ENCODE measurements at places on chromosomes 7 and 10.

DNA sequence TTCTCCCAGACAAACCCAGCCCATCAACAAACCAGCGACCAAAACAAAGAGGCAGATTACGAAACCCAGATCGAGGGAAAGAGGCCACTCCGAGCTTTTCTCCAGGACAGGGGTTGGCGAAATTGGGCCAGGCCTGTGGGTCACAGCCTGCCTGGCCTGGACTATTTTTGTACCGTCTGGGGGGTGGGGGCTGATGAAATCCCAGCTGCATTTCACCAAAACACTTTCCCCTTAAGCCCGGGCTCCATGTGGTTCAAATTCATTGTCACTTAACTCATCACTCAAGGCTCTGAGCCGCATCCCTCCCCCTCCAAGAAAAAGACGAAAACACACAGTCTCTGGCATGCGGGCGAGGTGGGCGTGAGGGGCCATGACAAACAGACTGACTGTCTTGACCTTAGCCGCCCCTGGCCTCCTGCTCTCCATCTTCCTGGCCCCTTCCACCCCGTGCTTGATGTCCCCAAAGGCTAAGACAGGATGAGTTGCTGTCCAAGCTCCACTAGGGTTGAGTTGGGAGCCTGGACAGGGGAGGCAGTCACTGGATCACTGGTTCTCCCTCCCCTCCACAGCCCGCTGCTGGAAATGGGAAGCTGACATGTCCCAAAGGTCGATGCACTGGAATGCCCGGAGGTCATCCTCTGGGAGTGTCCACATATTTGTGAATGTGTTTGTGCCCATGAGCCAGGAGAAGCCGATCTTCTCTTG lies 19.2 kb downstream of the TMEM270 start:
- no peak for DNase-seq

DNA sequence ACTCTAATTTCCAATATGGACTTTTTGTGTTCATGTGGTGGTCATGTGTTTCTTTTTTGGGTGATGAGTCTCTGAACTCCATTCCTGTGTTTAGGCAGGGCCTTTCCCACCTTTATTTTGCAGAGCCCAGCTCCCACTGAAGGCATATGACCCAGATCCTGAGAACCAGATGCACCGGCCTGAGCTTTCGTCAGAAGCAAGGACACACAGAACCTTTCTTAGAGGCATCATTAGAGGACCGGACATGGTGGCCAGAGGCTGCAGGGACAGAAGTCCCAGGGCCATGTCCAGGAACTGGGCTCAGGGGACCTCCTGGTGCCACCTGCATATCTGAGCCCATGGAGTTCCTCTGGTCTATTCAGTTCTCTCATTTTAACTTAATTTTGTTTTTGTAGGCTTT lies 200.9 kb upstream of the ZNF32 start:
- DNase-seq = no peak

DNA sequence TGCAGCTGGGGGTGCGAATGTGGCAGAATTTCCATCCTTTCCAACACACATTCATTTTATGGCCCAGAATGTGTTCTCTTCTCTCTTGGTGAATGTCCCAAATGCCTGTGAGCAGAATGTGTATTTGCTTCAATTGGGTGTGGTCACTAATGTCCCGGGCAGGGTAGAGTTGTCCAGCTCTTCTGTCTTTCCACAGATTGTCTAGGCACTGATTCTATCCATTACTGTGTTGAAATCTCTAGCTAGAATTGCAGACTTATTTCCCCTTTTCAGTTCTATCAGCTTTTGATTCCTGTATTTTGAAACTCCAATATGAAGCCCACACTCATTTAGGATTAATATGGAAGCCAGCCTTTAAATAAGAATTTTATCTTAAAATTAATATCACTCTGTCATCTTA lies 14.0 kb upstream of the AKR1E2 start:
- DNase-seq = no peak

DNA sequence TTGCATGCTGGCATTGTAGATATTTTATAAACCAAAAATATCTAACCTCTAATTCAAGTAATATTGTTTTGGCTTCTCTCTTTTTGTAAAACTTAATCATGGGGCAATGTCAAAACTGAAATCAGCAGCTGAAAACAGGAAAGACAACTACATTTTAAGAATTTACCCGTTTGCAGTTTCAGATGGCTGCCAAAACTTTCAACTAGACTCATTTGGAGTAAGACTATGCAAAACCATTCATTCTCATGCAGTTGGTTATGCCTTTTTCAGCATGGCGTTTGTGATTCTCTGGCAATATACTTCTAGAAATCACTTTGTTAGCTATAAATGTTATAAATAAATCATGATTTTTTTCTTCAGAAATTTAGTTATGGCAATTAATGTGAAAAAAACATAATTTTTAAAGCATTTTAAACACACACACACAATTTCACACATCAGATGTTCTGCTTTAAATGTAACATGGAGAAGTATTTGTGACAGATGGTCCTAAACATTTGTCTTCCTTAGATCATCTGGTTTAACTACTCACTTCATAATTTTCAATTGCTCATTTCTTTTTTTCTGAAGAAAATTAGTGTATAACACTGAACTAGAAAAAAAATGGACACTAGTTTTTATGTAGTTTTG lies 116.4 kb downstream of the ITGB8 start:
- DNase-seq = no peak

DNA sequence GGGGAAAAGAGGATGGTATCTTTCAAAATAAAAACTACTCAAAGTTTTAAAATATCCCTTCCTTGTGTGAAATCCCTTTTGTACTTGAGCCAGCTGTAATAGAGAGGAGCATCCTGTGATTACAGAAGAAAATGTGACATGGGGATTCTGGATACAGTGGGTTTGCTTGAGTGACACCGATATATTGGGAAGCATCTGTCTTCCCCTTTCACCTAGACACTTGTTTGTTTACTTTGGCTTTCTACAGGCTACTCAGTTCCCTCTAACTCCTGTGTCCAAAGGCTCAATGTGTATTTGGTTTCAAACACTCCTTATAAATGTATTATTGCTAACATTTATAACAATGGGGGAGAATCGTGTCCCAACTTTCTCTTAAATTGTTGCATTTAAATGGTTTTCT lies 24.4 kb downstream of the CPED1 start:
- no peak for DNase-seq

GRCh38 chr7:123916240-123916724 lies 8.8 kb upstream of the SPAM1 start:
- peak; percentile 20 for DNase-seq

DNA sequence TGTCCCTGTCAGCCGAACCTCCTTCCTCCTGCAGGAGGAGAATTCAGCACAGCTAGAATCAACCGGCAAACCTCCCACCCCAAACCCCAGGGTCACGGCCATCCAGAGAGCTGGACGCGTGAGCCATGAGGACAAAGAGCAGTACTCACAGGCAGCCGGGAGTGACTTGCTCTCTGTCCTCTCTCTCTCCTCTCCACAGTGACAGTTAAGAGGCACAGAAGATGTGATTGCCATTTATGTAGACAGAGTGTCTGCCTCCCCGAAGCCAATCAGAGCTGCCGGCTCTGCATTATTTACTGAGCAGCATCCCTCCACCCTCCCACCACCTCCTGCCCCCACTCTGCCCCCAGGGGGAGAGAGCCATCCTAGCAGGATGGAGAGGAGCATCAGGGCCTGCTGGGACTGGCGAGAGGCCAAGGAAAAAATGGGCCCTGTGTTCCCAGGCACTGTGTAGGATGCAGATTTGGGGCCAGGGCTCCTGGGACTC lies 4.3 kb downstream of the DDC start:
- DNase-seq = no peak

DNA sequence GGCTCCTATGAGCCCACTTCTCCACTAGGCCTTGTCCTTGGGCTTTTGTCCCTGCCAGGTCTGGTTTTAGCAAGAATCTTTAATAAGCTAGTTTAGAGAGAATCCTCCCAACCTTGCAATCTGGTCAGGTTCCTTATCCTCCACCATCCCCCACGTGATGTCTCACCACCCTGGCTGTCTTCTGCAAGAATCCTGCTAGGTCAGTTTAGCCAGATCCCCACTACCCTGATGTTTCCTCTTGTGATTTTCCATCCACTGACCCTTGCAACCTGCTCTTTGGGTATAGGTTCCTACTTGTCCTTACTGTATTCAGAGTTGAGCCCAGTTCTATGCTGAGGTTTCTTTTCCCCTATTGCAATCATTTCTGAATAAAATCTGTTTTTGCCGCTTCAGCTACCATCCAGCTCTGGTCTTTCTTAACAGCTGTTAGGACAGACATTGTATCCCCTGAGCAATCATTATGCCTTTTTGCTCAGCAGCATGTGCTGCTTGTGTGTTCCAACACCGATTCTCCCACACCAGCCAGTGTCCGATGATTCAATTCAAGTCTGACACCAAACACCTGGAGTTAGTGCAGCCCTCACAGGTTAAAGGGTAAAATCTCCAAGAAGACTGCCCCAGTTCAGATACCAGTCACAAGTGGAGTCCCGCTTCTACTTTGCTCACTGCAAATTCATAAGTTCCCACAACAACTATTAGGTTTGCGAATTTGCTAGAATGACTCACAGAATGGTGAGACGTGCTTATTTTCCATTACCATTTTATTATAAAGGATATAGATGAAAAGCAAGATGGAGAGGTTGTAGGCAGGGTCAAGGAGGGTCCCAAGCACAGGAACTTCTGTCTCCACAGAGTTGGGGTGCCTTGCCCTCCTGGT lies 62.2 kb upstream of the ADCY1 start:
- no peak for DNase-seq

- DNase-seq = no peak
These were observed 108.3 kb downstream of the UPF2 start for GRCh38 chr10:11934262-11934661.

DNA sequence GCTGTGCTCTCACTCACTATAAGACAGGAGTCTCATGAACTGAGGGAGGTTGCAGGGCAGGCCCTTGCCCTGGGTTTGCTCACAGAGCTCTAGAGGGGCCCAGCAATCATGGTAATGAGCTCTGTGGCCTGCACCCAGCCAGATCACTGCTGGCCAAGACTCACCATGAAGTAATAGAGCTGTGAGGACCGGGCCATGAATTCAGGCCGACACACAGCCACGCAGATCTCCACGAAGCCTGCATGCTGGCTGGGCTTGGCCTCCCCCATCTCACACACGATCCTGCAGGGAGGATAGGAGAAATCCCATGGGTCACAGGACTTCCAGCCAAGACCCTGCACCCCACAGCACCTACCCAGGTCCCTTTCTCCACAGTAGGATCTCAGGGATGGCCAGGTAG lies 382.4 kb downstream of the PLXNA4 start:
- DNase-seq = no peak

DNA sequence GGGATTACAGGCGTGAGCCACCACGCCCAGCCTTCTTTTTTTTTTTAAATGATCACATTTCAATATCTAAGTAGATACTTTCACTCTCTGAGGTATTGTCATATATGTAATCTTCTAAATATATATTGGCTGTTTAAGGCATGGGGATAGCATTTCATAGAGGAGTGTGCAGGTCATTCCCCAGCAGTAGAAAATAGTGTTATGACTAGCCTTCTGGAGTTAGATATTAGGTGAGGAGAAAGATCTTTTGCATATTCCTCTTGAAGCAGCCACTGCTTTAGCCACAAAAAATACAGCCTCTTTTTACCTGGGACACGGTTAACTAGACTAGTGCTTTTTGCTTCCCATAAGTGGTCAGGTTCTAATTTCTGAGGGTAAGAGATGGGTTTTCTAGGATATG lies 28.9 kb downstream of the ADD3 start:
- no peak for DNase-seq

DNA sequence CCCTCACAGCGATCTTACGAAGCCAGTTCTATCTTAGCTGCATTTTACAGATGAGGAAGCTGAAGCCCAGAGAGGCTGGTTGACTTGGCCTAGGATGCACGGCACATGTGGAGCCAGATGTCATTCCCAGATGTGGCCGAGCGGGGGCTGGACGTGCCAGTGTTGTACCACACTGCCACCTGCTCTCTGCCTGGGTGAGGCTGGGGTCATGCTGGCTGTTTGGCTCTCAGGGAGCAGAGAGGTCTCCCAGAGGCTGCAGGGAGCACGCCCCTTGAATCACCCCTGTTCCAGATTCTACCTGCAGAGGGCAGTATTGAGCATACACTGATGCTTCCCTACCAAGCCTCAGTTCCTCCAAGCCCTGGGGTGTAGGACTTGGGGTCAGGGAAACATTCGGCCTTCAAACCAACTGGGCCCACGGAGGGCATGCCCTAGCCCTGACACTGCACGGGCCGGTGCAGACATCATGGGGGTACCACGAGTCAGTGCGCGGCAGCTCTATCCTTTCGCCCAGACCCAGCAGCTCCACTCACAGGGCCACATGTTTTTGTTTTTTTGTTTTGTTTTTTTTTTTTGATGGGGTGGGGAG lies 3.8 kb upstream of the GTF2IRD1 start:
- DNase-seq = peak; percentile 49

GRCh38 chr10:128152741-128153580 lies 26.7 kb upstream of the MKI67 start:
- DNase-seq = no peak

DNA sequence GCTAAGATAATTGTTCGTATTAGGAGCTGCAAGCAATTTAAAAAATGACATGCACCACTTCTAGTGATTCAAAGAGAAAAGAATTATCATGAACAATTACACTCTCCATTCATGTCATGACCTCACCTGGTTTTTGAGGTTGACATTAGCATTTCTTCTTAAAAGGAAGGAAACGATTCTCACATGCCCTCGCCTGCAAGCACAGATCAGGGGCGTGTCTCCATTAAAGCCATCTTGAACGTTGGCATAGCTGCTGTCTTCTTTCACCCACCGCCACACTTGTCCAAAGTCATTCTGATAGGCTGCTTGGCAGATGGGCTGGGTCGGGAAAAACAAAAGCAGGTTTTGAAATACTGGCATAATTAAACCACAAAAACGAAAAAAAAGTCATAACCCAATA lies 19.9 kb downstream of the ANKRD22 start:
- no peak for DNase-seq

GRCh38 chr7:81499262-81500116 lies 270.4 kb downstream of the HGF start:
- DNase-seq = peak; percentile 88

DNA sequence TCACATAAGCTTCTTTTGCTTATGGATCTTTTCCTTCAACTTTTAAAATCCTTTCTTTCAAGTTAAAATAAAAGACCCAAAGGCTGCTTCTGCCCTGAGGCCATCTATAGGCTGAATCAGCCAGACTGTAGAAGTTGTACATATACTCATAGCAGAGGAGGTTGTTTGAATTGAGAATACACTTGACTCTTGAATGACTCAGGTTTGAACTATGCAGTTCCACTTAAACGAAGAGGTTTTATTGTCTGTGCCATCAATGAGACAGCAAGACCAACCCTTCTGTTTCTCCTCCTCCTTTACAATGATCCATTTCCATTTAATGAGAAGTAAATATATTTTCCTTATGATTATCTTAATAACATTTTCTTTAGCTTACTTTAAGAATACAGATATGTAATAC lies 5.8 kb downstream of the ZNF365 start:
- DNase-seq = peak; percentile 56

DNA sequence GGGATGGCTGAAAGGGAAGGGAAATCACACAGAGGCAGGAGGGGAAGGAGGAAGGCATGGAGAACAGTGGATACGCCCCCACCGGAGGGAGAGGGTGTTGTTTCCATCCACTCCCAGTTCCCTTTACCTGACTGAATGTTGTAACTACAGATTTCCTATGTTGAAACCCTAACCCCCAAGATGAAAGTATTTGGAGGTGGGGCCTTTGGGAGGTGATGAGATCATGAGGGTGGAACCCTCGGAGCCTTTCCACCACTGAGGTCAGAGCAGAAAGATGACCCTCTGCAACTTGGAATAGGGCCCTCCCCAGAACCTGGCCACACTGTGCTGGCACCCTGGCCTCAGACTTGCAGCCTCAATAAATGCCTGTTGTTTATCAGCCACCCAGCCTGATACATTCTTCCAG lies 48.6 kb upstream of the CNPY1 start:
- no peak for DNase-seq
